ENCODE measurements at places on chromosomes 2 and 18.

DNA sequence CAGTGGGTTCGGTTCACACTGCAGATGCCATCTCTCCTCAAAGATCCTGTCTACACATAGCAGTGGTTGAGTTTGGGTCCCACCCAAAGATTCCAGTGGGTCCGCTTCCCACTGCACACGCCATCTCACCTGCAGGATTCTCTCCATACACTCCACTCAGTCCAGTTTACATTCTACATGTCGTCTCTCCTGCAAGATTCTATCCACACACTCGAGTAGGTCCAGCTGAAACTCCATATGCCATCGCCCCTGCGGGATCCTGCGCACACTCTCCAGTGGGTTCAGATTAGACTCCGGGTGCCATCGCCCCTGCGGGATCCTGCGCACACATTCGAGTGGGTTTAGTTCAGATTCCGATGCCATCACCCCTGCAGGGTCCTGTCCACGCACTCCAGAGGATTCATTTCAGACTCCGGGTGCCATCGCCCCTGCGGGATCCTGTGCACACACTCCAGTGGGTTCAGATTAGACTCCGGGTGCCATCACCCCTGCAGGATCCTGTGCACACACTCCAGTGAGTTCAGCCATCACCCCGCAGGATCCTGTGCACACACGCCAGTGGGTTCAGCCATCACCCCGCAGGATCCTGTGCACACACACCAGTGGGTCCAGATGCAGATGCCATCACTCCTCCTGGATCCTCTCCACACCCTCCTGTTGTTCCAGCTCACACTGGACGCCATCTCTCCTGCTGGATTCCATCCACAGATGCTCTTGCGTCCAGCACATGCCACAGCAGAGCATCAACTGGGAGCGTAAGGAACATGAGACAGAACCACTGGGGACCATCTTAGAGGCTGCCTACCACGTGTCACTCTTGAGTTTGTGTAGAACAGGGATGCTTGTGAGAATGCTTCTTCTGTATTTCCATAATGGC lies 3.0 kb upstream of the PXDN start:
- no peak for DNase-seq

GRCh38 chr2:14297340-14297739 lies 335.2 kb upstream of the LRATD1 start:
- no peak for DNase-seq

DNA sequence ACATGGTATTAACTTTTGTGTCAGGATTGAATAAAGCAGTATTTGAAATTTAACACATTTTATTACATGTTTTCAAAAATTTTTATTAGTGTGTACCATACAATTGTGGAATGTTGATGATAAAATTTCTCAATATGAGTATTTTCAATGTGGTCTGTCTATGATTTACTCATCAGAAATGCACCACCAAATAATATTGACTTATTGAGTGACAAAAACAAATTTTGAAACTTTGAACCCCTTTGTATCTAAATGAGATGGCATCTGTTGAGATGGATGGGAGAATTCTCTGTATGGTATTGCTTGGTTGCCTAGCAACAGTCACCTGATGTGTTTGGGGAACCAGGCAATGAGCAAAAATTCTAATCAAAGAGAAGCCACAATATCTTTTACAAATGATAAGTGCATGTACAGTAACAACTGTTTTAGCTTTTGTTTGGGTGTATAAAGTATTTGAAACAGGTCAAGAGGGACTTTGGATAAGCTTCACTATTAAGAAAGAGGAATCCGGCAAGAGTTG lies 400.1 kb downstream of the CCDC85A start:
- no peak for DNase-seq

DNA sequence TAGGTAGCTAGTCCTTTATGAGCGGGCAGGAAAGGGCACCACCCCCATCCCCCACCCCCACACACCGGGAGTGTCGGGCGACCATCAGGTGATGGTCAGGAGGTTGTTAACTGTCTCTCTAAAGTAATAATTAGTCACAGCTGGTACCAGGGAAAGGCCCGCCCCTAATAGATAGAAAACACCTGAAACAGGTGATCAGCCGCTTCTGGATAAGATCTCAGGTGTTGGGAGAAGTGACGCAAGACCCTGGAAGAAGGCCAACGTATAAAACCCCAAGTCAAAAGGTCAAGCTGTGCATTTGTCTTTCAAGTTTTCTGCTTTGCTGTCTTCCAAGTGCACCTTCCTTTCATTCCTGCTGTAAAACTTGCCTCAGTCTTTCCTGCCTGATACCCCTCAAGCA lies 59.6 kb upstream of the LINC00305 start:
- no peak for DNase-seq

DNA sequence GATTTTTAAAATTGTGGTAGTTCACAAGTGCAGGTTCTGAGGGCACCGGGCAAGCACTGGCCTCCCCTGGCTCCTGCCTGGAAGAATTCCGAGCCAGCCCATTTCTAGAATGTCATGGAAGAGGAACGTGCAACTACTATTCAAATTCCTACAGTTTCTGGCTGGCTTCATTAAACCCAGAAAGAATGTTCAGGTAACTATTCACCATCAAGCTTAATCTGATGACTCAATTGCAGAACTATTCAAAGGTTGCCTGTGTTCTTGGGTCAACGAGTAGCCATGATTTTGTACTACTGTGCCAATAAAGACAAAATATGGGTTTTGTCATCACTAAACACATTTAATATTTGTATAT lies 14.3 kb upstream of the MFF start:
- no peak for DNase-seq

DNA sequence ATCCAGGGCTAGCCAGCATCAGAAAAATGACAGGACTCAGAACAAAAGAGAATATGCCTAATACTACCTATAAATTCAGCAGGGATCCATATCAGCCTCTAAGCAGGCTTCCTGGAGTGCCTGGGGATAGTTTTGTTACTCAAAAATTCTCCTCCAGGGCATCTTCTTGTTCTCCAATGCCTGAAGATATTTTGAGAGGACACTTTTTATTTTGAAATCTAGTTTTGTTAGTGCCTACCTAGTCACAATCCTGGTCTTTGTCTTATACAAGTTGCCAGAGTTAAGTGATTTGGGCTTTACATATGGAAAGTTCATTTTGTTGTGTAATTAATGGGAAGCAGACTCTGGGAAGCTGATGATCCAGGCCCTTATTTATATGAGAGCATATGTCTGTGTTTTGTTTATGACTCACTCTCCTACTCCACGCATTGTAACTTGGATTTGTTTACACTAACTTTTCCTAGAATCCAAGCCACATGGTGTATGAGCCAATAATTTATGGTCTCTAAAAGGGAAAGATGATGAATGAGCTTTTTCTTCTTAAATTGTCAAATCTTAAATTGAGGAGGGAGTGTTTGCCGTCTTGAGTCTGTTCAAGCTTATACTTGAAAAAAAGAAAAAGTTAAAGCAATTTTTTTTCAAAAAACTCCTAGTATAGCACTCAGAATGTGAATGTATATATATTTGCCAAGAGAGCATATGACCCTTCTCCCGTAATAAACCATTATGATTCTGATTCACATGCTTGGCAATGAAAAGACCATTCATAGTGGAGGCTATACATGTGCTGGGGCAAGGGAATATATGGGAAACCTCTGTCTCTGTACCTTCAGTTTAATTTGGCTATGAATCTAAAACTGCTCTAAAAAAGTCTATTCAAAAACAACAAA lies 370.3 kb downstream of the SETBP1 start:
- no peak for DNase-seq

- no peak for DNase-seq
These were observed 88.8 kb downstream of the LRP1B start for GRCh38 chr2:142041996-142042395.

DNA sequence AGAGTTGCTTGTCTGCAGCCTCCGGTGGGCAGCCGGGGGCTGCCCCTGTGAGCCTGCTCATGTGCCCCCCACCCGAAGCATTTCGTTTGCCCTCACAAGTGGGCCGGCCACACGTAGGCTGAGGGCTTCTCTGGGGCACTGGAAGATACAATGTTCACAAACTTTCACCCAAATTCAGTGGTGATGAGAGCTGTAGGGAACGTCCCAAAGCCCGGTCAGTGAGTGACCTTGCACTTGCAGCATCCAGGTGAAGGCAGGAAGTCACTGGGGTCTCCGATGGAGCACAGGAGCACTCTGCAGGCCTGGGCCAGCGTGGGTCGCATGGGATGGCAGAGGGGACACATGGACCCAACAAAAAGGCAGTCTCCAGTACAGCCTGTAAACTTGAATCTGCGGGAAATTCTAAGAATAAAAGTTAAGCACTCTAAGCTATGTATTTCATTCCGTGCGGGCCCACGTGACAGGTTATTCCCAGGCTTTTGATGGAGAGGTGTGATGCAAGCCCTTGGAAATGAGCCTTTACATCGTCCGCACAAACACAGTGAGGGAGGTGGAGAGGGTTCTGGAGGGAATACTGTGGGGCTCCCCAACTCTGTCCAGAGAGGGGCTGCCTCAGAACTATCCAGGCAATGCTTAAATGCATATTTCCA lies 42.5 kb downstream of the CNGA3 start:
- DNase-seq, result no peak

GRCh38 chr2:197254776-197255530 lies 55.6 kb downstream of the ANKRD44 start:
- no peak for DNase-seq

DNA sequence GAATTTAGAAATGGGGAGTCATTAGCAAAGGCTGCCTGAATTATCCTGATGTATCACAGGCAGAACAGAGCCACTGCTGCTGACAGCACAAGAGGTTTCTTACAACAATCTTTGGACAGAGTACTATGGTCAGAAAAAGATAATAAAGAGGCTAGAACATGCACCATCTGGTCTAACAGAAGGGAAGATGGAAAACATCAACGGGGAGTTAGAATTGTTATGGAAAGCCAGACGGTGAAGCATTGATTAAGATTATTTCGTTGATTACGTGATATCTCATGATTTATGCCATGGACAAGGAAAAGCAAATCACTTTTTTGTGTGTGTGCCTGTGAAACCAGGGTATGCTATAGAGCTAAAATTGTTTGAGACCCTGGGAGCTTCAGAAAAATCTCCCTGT lies 409.4 kb upstream of the ETAA1 start:
- DNase-seq, result no peak

DNA sequence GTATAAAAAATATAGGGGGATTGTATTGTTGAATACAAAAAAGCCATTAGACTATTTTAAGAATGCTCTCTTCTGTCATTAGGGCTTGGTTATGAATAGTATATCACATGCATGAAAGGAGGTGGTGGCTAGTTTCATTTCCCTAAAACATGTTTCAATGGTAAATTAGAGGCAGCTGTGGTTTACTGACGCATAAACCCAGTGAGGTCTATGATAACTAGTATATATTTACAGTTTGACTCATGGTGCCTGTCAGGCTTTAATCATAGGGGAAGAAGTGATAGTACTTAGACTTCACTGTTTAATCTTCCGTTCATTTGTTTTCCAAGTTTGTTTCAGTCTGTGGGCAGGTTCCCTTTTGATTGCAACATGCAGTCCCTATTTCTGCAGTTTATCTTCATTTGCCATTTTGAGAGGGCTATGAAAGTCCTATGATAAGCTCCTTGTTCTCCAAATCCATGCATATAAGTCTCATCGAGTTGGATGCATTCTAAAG lies 55.1 kb upstream of the MAP4K3 start:
- no peak for DNase-seq

- DNase-seq, result no peak
These were observed 125.0 kb upstream of the TWIST2 start for GRCh38 chr2:238722883-238723282.

DNA sequence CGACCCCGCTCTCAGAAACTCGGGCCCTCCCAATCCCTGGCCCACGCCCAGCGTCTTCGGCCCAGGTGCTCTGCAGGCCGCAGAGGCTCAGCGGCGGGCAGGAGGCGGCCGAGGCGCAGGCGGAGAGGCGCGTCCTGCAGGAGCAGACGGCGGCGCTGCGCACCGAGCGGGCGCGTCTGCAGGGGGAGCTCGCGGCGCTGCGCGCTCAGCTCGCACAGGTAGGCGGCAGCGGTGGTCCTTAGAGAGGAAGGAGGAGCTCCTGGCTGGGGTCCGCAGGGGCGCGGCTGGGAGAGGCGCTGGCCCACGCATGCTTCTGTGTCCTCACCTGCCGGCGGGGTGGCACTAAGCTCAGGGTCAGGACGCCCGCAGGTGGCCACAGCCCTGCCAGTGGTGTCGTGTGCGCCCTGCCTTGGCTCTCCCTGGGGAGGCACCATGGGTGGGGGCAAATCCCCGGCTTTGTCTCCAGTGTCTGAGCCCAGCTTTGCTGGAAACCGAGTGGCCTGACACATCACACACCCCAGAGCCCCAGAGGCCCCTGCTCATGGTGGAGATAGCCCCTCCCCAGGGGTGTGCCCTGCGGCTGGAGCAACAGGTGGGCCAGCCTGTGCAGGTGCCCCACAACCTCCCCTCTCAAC lies 14.9 kb upstream of the SNED1 start:
- DNase-seq, result no peak

DNA sequence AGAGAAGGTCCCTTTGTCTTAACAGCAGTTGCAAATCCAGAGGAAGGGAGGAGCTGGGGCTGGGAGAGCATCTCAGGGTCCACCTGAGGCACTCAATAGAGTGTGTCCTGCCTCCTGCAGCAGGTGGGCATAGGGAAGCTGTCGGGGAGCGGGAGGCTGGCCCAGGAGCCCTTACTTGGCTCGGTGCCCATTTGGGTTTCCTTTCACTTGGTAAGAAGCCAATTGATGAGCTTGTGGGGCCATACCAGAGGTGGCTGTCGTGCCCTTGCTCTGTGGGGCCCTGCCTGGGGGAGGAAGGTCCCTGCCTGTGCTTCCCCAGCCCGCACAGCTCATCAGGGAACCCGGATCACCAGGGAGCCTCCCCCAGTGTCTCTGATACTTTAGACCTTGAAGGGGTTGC lies 229.7 kb downstream of the DYSF start:
- no peak for DNase-seq

GRCh38 chr18:2642771-2643170 lies 12.8 kb upstream of the SMCHD1 start:
- DNase-seq, result no peak

DNA sequence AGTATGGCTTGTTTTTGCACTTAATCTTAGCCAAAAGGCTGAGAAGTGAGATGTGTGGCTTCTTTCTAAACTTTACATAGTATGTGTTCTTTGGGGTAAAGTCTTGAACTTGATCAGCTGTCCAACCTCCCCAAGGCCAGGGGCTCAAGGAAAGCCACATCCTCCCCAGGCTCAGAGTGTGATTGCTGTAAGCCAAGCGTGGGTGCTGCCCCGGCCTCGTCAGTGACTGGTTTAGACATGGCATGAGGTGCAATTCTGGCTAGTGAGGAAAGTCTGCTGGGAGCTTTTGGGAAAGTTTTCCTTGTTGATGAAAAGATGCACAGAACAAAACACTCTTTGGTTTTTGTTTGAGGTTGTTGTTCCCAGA lies 40.2 kb downstream of the TMEM177 start:
- no peak for DNase-seq

DNA sequence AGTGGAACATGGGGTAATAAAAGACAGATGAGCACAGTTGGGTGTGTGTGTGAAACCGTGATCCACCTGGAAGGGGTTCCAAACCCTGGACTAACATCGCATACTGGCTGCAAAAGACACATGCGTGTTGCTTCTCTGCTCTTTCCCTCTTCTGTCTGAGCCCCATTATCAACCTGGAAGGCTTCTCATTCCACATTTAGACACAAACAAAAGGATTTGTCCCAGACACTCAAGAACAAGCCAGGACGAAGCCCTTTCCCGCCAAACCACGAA lies 7.0 kb upstream of the SP9 start:
- no peak for DNase-seq
